ENCODE measurements at places on chromosomes 13 and 19. TPM values are rescaled to one million over a fixed set of nuclear protein-coding genes. Genes with fewer than 3 reads are reported as not detected.

Gene COL4A2
- not detected for total RNA-seq

Gene RNF225
- 0.81 TPM for total RNA-seq

Gene KLF1
- total RNA-seq, result 0.38 TPM

Gene CEACAM7
- total RNA-seq, result not detected

Gene IFNL1
- not detected for total RNA-seq

Gene F10
- total RNA-seq, result not detected

- DNase-seq, result no peak
Observed at GRCh38 chr13:32949820-32950219, 66.4 kb upstream of the KL start.

DNA sequence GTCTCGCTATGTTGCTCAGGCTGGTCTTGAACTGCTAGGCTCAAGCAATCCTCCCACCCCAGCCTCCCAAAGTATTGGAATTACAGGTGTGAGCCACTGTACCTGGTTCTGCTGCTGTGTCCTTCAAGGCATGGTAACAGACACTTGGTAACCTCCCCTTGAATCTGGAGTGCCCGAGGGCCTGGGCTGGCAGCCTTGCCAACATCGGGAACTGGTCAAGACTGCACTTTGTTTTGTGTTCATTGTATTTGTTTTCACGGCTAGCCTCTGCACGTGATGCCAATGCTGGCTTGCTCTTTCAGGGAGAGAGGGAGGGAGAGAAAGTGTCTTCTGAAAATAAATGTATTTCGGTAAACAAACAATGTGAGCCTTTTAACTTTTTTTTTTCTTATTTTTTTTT, 12.0 kb downstream of the CERS4 start:
- no peak for DNase-seq

DNA sequence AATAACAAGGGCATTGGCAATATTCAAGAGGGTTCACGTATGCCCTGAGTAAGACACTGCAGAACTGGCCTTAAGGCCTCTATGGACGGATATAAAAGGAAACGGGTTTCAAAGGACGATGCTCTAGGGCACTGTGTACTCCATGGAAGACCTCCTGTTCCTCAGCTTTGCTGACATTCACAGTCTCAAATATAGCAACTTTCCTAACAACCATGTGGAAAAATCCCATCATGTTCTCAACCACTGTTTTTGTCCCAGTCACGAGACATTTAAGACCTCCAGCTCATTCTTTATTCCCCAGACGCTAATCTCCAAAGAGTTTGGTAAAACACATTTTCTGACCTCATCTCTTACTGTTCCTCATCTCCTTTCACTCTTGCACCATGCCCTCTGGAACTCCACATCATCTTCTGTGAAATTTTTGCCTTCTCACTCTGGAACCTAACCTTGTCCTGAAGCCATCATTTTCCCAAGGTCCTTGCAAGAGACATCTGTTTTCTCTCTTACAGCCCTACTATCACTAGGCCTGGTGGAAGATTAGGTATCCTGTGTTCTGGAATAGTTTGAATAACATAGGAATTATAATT, 37.6 kb downstream of the SPRY2 start:
- DNase-seq, result no peak

DNA sequence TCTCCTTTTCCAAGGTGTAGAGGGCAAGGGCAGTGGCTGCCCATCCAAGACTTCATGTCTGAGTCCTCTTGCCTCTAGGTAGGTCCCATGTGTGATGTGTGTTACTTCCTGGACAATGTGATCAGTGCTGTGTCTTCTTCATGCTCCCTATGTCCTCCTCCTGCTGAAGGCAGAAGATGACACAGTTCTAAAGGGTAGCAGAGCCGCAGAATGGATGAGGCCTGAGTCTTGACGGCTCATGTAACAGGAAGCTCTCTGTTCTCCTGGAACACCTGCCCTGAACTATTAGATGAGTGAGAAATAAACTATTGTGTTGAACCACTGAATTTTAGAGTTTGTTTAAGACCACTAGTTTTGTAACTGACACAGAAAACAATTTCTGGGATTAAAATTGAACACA, 165.9 kb downstream of the NDFIP2 start:
- DNase-seq, result no peak

- no peak for DNase-seq
Observed at GRCh38 chr19:49637821-49638738, 1.9 kb downstream of the RRAS start.

- DNase-seq, result no peak
Observed at GRCh38 chr13:20801707-20802106, 27.9 kb upstream of the EEF1AKMT1 start.

- DNase-seq, result no peak
Observed at GRCh38 chr19:50647879-50648615, 1.2 kb upstream of the C19orf81 start.

DNA sequence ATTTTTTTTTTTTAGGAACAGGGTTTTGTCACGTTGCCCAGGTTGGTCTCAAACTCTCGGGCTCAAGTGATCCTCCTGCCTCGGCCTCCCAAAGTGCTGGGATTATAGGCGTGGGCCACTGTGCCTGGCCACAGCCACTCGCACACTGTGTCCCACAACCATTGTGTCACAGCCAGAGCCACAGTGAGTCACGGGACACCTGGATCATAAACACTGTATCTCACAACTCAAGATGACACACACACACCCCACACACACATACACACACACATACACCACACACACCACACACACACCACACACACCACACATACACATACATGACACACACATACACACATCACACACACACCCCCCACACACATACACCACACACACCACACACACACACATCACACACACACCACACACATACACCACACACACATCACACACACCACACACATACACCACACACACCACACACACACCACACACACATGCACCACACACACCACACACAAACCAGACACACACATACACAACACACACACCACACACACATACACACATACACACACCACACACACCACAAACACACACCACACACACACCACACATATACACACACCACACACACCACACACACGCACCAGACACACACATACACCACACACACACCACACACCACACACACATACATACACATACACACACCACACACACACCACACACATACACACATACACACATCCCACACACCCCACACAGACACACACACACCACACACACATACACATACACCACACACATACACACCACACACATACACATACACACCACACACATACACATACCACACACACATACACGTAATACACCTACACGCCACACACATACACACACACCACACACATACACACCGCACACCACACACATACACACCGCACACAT, 16.2 kb downstream of the ELAVL3 start:
- no peak for DNase-seq

DNA sequence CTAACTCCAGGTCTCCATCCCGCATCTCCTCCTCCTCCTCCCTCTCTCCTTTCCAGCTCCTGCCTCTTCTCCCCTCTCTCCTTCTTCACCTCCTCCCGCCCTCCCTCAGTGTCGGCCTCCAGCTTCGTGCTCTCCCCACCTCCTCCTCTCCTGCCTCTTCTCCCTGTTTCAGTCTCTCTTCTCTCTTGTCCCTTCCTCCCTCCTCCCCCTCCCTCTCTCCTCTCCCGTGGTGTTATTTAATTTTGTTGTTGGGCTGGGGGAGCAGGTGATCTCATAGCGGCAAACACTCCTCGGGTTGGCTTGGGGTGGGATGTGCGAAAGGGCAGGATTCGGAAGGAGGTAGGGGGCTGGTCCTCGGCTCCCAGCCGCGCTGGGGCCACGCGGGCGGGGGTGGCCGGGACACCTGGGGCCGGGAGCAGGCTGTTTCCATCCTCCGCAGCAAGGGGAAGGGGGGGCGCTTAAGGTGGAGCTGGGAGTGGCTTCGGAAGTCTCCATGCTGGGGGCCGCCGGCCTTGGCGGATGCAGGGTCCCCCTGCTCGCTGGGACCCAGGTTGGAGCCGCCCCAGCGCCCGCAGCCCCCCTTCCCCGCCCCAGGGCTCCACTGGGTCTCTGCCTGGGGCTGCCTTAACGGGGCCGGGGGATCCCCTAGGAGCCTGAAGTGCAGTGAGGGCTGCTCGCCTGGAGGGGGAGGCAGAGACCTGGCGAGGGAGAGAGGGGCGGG, at the start of gene CA11:
CA11 (minus strand) TSS at position 187 of the 721 bp plus-strand sequence. CDS start 555 bp downstream, outside the sequence.
- DNase-seq, result peak; percentile 94

GRCh38 chr13:48985756-48986155, 10.0 kb downstream of the FNDC3A start:
- no peak for DNase-seq
